ENCODE measurements at places on chromosomes 5 and 9.
A peak's percentile ranks its signal among the peaks of the same experiment; 100 is the strongest.

- DNase-seq: no peak
Observed at GRCh38 chr5:9409413-9409960, 136.4 kb downstream of the SEMA5A start.

DNA sequence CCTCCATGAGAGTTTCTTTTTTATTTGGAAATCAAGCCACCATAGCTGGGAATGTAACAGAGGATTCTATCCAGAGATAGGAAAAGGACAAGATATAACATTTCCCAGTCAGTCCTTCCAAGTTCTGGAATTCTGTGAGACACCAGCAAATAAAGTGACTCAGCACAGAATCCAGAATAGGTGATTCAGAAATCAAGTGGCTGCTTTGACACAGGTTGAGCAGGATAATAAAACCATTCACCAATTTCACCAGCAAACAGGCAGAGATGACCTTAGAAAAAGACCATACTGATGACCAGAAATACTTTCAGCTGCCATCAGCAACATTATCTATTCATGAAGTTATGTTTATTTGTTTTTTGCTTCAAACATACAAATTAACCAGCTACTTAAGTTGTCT, 491.5 kb upstream of the TUSC1 start:
- DNase-seq: no peak

- DNase-seq: peak; percentile 37
Observed at GRCh38 chr5:40429258-40430100, 250.2 kb upstream of the PTGER4 start.

DNA sequence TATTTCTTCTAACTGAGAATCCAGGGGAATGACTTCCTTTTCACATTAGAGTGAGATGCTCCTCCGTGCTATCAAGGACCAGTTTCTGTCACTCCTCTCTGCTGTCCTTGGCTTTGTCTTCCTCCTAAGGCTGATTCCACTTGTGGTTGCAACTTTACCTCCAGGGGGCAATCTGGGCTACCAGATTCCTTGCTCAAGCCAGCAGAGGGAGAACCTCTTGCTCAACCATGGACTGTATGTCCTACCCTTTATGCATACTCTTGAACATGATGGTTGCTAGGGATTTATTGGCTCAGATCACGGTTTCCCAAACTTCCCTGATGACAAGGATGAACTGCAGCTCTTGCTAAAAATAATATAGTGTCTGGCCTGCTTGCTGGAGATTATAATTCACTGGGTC, 24.0 kb downstream of the NNT start:
- DNase-seq: peak; percentile 6

- no peak for DNase-seq
Observed at GRCh38 chr9:89054865-89055495, 63.7 kb downstream of the S1PR3 start.

GRCh38 chr5:56011835-56012234, 17.1 kb upstream of the IL6ST start:
- no peak for DNase-seq

GRCh38 chr5:21806943-21807342, 1046.2 kb downstream of the CDH12 start:
- DNase-seq: peak; percentile 49

GRCh38 chr5:28397502-28397941, 1359.1 kb upstream of the CDH9 start:
- no peak for DNase-seq

GRCh38 chr5:135553688-135554462, 18.1 kb upstream of the NEUROG1 start:
- DNase-seq: no peak

DNA sequence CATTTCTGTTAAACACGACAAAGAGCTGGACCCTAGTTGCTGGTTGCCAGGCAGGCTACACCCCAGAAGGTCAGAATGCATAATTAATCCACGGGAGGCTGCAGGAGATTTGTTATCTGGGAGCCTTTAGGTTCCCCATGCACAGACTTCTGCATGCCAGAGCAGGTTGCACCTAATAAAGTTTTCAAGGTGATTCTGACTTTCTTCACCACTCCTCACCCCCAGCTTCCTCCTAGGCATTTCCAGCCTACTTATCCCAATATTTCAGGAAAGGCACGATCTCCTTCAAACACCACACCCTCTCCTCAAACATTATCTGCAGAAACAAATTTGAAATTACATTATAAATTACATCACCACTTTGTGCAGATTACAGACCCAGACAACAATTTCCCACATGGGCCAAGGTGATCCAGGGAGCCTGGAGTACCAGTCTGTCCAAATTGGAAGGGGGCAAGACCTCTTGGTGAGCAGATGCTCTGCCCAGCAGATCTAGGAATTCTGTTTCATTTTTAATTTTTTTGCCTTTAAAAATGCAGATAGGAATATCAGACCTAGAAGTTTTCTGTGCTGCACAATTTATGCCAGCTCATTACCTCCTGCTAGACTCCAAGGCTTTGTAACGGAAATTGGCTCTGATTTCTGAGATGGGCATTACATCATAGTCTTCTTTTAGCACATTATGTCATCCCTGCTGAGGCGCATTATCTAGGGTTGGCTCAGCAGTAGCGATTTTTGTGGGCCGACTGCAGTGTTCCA, 363.4 kb upstream of the SLC30A5 start:
- DNase-seq: no peak

GRCh38 chr5:15579193-15579990, 79.4 kb downstream of the FBXL7 start:
- DNase-seq: no peak

GRCh38 chr9:36625006-36625615, 52.4 kb downstream of the MELK start:
- DNase-seq: peak; percentile 36

- no peak for DNase-seq
Observed at GRCh38 chr5:80387063-80387768, 20.6 kb upstream of the ZFYVE16 start.

DNA sequence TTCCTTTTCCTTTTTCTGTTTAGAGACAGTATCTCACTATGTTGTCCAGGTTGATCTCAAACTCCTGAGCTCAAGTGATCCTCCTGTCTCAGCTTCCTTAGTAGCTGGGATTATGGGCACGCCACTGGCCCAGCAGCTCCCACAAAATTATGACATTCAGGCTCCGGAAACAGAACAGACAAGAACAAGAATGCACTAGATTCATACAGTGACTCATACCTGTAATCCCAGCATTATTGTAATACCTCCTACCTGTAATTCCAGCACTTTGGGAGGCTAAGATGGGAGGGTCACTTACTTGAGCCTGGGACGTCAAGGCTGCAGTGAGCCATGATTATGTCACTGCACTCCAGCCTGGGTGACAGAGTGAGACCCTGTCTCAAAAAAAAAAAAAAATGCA, 26.7 kb upstream of the B4GALT1 start:
- no peak for DNase-seq

DNA sequence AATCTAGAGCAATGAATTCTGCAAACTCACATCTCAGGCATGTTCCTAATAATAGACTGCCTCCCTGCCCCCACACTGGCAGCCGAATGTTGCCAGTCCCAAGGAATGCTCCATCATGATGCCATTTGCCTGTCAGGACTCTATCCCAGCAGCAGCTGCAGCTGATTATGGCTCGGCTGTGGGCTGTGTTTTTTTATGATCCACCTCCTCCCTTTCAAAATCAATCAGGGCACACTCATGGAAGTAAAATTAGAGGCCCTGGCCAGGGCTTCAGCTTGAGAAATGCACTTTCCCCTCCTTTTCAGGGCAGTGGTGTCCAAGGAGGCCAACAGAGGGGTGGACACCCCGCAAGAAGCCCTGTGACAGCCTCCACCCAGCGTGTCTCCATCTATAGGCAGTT, 176.7 kb upstream of the S1PR3 start:
- DNase-seq: no peak

DNA sequence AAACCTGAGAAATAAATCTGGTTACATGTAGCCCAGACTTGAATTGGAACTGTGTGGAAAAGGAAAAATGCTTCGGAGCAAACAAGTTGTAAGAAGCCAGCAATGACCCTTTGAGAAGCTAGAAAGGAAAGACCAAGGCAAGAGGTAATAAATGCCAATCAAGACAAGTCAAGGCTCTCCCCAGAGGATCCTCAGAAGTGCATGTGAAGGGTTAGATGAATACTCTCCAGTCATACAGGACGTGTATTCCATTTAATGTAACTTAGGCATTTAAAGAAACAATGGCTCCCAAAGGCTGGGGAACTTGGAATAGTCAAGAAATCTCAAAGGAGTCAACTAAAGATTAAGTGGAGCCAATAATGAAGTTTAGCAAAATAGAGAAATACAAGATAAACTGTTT, 36.2 kb downstream of the EPB41L4A start:
- no peak for DNase-seq

DNA sequence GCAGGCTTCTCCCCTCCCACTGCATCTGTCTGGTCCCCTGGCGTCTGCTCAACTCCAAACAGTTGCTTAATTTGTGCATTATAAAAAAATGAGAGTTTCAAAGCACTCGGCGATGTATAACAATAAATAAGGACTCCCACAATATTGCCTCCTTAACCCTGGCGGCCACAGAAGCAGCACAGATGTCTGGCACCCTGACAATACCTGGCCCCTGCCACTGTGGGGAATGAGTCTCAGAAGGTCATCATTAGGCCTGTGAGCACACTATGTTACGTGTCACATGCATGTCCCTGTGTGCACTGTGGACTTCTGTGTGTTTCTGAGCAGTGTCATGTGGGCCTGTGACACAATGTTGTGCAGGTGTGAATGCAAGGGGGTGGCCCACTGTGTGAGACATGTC, 236.5 kb downstream of the PBX3 start:
- DNase-seq: no peak

GRCh38 chr9:127776195-127776923, 2.1 kb downstream of the SH2D3C start:
- DNase-seq: no peak

DNA sequence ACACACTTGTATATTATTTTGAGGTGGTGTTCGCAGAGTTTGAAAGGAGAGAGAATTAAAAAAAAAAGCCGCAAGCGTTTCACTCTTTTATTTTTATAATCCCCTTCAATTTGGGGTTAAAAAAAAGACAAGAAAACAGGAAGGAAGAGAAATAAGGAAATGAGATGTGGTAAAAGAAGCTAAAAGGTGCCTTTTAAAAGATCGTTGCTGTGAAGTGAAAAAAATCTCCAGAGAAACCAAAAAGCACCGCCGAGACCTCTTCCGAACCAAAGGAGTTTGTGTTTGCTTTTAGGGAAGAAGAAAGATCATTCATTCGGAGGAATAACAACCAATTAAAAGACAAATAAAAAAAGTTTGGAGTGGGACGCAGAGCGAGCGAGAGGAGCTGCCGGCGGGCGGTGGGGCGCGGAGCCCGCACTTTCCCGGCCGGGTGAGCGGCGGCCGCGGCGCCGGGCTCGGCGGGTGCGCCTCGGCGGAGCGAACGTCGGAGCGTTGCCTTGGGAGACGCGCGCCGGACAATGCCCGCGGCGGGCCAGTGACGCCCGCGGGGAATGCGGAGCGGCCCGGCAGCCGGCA, 355 bp downstream of the TLE4 start:
- DNase-seq: no peak

DNA sequence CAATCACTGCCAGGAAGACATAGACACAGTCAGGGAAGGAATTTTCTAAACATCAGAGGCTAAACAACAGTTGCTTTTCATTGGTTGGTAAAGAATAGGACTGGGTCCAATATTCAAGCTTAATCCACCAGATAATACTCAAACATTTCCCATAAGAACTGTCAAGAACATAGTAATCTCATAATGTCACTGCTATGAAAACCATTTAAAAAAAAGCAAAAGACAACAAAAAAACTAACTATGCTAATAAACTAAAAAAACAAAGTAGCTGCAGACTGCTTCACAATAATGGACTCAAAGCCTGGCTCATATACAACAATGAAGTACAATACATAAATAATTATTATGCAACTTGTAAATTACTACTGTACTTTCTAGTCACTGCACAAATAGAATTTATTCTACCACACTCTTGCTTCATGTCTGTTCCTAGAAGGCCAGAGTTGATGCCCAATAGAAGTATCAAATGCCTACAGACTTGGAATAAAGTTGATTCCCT, 148.7 kb downstream of the MLLT3 start:
- no peak for DNase-seq

- DNase-seq: no peak
Observed at GRCh38 chr5:7849681-7850394, 1.1 kb downstream of the CFAP90 start.

DNA sequence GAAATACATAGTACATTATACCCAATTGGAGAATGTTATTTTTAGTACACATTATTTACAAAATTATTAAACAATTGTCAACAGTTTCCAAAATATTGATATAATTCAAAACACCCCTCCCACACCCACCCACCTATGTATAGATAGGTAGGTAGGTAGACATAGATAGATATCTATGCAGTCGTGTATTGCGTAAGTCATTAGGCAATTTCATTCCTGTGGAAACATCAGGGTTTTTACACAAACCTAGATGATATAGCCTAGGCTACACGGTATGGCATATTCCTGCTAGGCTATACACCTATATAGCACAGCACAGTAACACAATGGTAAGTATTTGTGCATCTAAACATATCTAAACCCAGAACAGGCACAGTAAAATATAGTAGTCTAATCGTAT, 377.3 kb downstream of the ANXA1 start:
- DNase-seq: no peak
